T-cell (primary cell): ENCODE measurements at places on chromosomes 2 and 18. TPM values are rescaled to one million over a fixed set of nuclear protein-coding genes. Genes with fewer than 3 reads are reported as not detected.

PLCD4 gene
- total RNA-seq: 0.90 TPM

GRCh38 chr18:57918601-57919000 is 115.5 kb upstream of the ATP8B1 start:
- H3K4me1 ChIP-seq: no peaks in the 10 kb centered on the region
- no peak overlapping the region for H3K4me3 ChIP-seq
- no peak for DNase-seq

DNA sequence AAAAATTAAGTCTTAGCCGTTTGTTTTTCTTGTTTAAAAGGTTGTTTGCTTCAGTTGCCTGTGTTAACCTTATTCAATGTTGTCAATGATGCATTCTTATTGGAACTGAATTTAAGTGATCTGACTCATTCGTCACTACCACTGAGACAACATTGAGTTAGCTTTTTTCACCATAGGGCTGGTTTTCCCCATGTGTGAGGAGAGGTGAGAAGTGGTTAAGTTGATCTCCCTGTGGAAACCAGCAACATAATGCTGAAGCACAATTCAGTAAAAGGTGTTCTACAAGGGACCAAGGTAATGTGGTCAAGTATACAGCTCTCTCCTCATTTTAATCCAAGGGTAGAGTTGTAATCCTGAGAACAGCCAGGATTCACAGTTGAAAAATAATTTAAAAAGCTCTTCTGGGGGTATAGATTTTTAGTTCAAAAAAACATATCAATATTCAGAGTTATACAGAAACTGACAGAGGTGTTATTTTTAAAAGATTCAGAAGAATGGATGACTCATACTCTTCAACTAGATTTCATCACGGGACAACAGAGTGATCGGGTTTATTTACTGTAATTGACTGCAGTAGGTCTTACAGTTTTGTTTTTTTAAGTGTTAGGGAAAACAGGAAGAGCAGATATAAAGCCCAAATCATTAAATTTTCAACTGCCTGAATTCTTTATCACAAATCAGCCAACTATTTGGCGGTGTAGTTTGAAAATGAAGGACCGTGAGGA is 12.6 kb downstream of the NOP58 start:
- H3K4me1 ChIP-seq: peaks cover under 1% of the 10 kb centered on the region
- H3K36me3 ChIP-seq: peaks cover 64% of the 10 kb centered on the region
- H3K27ac ChIP-seq: no peak overlapping the region
- no peak for DNase-seq
- no peaks in the 10 kb centered on the region for H3K27me3 ChIP-seq
- no peak overlapping the region for H3K4me3 ChIP-seq

GRCh38 chr2:48026865-48027264 is 120.6 kb upstream of the FBXO11 start:
- no peaks in the 10 kb centered on the region for H3K4me1 ChIP-seq
- H3K27ac ChIP-seq: no peak overlapping the region
- no peak overlapping the region for H3K4me3 ChIP-seq
- H3K36me3 ChIP-seq: no peaks in the 10 kb centered on the region
- DNase-seq: no peak

DNA sequence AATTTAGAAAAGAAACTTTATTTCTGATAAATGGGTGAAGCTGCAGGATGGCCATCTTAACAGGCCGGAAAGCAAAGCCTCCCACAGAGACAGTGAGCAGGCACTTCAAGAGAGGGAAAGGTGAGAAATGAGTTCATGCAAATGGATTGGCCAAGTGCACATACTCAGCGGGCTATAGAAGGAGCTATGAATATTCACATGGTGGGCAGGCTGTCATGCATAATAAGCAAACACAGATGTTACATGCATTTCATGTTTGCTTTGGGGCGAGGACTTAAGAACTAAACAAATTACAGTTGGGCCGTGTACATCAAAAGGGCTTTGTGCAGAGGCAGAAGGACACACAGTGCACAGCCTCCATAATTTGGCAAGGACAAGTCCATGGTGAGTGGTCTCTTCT is 69.8 kb upstream of the MAL start:
- peaks cover 3% of the 10 kb centered on the region for H3K27me3 ChIP-seq
- H3K4me1 ChIP-seq: no peaks in the 10 kb centered on the region
- DNase-seq: no peak
- no peak overlapping the region for H3K27ac ChIP-seq
- H3K4me3 ChIP-seq: no peak overlapping the region

DNA sequence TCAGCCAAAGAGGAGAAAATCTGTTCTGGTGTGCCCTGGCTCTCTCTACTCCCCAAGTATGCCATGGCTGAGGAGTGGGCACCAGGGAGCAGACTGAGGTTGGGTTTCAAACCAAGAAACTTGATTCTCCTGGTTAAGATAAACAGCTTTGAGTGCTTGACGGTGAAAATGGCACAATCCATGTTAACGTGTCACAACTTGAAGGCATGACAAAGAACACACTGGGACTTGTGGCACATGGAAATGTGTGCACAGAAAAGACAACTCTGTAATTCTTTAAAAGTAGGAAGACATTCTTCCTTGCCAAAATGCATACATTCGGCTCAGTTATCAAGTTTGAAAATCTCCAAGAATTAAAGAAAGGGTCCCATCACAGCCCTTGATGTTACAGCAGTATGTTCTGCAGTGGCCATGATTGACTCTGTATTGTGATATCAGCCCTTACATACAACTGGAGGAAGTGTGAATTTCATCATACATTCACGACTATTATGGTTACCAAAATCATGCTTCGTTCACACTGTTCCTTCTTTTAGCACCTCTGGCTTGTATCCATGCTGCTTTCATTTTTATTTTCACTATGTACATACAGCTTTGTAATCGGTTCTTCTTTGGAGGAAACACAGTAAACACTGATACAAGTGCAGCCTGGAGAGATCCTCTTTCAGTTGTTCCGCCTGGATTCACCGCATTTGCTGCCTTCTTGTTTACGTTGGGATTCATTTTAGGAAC is 15.6 kb upstream of the ACTG2 start:
- no peak overlapping the region for H3K4me3 ChIP-seq
- peaks cover 2% of the 10 kb centered on the region for H3K36me3 ChIP-seq
- H3K4me1 ChIP-seq: no peaks in the 10 kb centered on the region
- H3K27me3 ChIP-seq: no peaks in the 10 kb centered on the region
- H3K27ac ChIP-seq: no peak overlapping the region
